ENCODE measurements at places on chromosomes 13 and 19.

DNA sequence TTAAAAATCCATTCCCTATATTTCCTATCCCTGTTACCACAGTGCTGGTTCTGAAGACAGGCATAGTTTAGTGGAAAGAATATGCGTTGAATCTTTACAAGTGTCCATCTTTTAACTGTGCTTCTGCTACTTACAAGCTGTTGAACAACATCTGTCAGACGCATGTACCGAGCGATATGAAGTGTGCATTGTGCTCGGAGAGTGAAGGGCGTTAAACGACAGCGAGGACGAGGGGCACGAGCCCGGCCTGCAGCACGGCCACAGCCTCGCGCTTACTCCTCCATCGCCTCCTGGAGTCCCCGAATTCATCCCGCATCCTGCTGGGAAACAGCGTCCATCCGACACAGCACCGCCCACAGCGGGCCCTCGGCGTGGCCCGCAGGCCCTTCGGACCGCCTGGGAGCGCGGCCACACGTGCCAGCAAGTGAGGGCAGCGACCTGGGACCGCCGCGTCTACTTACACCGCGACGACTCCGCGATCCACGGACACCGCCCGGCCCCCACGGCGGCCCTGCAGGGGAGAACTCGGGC is 514 bp downstream of the PCID2 start:
- peak; percentile 41 for DNase-seq

- peak; percentile 22 for DNase-seq
Measured at GRCh38 chr19:16628984-16629691, 1.1 kb upstream of the MED26 start.

GRCh38 chr13:36706755-36707154 is 32.9 kb downstream of the SERTM1 start:
- DNase-seq = peak; percentile 85

DNA sequence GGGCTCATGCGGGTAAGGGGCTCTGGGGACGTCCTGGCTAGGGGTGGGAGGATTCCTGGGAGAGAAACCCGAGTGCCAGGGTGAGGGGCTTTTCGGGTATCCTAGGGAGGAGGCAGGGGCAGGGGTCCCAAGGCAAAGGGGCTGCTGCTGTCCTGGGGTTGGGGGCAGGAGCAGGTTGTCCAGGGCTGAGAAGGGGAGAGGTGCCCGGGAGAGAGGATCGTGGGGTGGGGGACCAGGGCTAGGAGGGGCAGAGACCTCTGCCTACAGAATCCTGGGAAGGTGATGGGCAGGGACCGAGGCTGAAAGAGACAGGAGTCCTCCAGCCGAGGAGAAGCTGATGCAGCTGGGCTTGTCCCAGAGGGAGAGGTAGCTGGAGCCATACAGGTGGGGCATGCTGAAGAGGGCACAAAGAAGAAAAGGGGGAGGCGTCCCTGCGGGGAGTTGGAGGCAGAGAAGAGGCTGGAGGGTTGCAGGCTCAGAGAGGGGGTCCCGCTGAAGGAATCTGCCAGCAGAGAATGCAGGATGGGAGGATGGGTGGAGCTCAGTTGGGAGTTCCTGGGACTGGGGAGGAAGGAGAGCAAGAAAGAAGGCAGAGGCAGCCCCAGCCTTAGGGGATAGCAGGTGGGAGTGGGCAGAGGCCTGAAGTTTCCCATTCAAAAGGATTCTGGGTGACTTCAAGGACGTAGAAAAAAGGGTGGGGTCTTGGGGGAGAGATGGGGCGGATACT is 574 bp downstream of the CYP2S1 start:
- DNase-seq = no peak

DNA sequence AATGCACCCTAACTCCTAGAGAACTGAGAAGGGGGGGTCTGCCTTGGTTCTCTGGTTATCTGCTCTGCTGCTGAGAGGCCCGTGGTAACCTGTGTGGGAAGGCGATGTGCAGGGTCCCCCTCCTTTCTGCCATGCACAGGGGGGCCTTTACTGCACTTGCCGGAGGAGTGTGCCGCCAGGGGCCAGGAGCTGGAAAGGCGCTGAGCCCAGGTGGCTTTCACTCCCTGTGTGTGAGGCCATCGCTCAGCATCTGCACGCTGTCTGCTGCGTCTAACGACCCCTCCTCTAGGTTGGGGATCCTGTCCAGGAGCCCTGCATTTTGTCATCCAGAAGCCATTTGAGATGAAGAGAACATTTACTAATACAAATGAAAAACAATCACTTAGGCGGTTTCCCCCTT is 37.0 kb upstream of the TEX29 start:
- DNase-seq = no peak

DNA sequence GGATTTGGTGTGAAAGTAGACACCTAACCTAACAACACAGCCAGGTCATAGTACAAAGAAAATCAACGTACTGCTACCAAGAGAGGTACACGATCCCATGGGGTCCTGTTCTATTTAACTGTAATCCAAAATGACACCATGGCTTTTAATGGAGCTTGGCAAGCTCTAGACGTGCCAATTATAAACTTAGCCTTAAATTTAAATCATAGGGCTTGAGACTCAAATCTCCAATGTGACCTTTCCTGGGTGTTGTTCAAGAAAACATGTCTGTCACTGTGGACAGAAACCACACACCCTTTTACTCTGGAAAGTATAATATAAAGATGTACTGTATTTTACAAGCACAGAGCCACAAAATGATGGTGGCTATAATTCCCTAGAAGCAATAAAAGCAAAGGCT is 299.3 kb downstream of the ENOX1 start:
- no peak for DNase-seq

DNA sequence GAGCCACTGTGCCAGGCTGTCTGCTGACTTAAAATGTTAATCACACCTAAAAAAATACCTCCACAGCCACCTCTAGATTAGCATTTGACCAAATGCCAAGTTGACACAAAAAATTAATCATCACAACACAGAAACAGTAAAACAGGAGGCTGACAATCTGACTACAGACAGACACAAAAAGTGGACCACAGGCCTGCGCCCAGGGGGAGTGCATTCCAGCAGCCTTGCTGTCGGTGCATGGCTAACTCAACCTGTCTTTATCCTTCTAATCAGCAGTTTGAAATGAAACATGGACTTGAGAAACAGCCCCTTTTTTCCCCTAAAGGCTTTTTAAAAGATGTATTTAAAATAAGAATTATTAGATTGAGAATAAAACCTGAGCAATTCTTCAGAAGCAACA is 34.0 kb downstream of the RASL11A start:
- DNase-seq = no peak

All from fibroblast of skin of scalp (primary cell).